ENCODE measurements at places on chromosomes 6 and 20. TPM values are rescaled to one million over a fixed set of nuclear protein-coding genes. Genes with fewer than 3 reads are reported as not detected.

ADGB gene
- total RNA-seq = not detected

PSORS1C2 gene
- total RNA-seq = not detected

MYBL2 gene
- total RNA-seq = 41.9 TPM

TMEM170B gene
- total RNA-seq = 5.6 TPM

HNF4A gene
- total RNA-seq = not detected

GHRH gene
- total RNA-seq = not detected

HLA-DOA gene
- not detected for total RNA-seq

C20orf144 gene
- 0.11 TPM for total RNA-seq

All from pulmonary artery endothelial cell (primary cell).